AG08395 (cell line): ENCODE measurements at places on chromosomes 12 and 14.

DNA sequence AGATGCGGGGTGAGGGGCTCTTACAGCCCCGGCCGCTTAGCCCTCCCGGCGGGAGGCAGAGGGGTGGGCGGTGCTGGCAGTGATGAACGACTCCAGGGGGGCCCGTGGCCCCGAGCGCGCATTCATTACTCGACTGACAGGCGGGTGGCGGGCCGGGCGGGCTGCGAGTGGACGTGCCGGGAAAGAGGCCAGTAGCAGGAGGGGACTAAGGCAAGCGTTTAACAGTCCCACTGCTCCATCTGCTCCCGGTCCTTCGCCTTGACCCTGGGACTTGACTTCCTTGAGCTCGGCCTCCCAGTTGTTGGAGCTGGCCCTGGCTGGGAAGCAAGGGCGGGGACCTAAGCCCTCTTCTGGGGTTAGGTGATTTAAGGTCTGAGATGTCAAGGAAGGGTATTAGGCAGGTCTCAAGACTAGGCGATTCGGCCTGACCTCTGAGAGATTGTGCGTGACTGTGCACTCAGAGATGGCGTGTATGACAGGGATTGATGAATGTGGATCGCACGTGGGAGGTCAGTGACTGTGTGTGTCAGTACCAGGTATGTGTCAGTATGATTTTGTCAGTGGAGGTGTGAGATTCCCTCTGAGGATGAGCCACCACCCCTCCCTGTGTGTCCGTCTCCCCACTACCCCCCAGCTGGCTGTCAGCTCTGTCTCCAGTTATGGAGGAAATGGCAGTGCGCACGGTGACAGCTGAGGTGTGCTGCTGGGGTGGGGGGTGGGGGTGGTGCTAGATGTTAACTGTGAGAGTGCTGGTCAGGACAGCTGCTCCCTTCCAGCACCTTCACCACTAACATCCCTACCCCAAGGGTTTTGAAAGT is 3.6 kb upstream of the DNAJC22 start:
- DNase-seq: no peak

- DNase-seq: no peak
Measured at GRCh38 chr12:65665817-65666216, 158.5 kb upstream of the HMGA2 start.

DNA sequence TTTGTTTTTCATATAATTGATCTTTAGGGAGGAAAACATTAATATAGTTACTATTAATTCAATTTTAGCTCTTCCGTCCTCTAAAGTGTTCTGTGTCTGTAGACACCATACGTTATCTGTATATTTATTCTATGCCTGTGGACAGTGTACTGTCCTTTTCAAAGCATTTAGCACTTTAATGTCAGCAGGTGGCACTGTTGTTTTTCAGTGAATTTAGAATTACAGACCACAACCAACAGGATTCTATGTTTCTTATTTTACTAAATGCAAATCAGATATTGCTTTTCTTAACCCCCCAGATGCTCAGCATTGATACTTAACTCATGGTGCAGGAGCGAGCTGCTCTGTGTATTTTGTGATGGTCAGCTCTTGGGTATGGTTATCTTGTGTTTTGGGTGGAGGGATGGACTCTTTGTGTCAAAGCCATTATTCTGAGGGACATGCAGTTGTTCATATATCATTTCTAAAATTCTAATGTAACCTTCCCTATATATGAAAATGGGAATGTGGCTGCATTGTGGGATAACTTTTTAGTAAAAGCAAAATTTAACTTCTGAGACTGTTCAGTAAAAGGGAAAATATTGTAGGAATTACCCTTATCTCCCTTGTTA is 65.2 kb downstream of the PAPOLA start:
- DNase-seq: peak; percentile 56

- DNase-seq: no peak
Measured at GRCh38 chr14:55911776-55912175, 206.4 kb upstream of the PELI2 start.

DNA sequence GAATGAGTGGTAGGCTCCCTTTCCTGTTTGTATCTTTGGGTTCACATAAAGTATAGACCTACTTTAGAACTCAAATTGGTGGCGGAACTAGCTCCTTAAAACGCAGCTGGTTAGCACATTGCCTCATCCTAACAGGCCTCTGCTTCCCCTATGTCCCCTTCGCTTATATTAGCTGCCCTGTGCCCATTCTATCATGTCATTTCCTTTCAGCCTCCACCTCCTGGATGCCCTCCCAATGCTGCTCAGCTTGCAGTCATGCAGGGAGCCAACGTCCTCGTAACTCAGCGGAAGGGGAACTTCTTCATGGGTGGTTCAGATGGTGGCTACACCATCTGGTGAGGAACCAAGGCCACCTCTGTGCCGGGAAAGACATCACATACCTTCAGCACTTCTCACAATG is 3.5 kb downstream of the DAZAP2 start:
- no peak for DNase-seq

- peak; percentile 7 for DNase-seq
Measured at GRCh38 chr14:59187802-59188460, 536 bp upstream of the DAAM1 start.

GRCh38 chr14:36221112-36221511 is 44.6 kb upstream of the PTCSC3 start:
- DNase-seq: no peak

GRCh38 chr14:73468828-73469375 is 10.6 kb upstream of the NUMB start:
- no peak for DNase-seq
